ENCODE measurements at places on chromosomes 1 and 21. TPM values are rescaled to one million over a fixed set of nuclear protein-coding genes. Genes with fewer than 3 reads are reported as not detected.
A peak's percentile ranks its signal among the peaks of the same experiment; 100 is the strongest.

The ZSWIM5 gene
- polyA plus RNA-seq = 0.08 TPM

DNA sequence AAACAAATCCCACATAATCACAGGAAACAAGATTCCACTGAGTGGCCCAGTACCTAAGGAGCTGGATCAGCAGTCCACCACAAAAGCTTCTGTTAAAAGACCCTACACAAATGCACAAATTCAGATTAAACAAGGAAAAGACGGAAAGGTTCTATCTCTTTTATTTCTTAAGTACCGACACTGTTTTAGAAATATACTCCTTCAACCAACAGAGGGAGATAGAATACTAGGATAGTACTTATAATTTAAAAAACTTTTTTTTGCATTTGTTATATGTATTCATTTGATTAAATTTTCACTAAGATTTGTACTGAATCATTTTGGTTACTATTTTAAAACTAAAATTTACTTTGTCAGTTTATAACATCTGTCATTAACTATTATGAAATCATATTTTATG, 12.5 kb downstream of the CDC7 start:
- H3K27ac ChIP-seq = no peak overlapping the region
- no peak overlapping the region for H3K4me3 ChIP-seq
- H3K36me3 ChIP-seq = 0 out of 2 replicates have a peak, but pooled peaks cover 4% of the 10 kb centered on the region
- no peaks in the 10 kb centered on the region for H3K27me3 ChIP-seq

DNA sequence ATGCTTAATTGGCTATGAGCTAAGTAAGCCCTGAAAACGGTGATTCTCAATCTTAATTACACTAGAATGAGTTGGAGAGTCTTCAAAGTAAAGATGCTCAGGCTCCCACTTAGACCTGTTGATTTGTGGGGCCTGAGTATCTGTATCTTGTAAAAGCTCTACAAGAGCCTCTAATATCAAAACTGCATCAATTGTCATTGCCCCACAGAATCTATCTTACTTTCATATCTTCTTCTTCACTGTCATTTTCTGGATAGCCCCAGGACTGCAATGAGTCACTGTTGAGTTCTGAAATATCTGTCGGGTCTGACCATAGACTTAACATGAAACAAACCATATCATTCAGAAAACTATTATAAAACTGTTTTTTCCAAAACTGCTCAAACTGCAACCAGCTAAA, 102.8 kb upstream of the SERTAD4 start:
- no peak for DNase-seq
- no peak overlapping the region for H3K4me3 ChIP-seq
- no peaks in the 10 kb centered on the region for H3K27me3 ChIP-seq
- H3K4me1 ChIP-seq = peaks cover 9% of the 10 kb centered on the region
- H3K27ac ChIP-seq = no peak overlapping the region
- H3K36me3 ChIP-seq = no peaks in the 10 kb centered on the region

- DNase-seq = peak; percentile 28
- no peak overlapping the region for H3K4me3 ChIP-seq
- H3K36me3 ChIP-seq = no peaks in the 10 kb centered on the region
- H3K27ac ChIP-seq = no peak overlapping the region
- no peaks in the 10 kb centered on the region for H3K27me3 ChIP-seq
These were observed 13.6 kb downstream of the PPFIA4 start for GRCh38 chr1:203039609-203040512.

- no peaks in the 10 kb centered on the region for H3K27me3 ChIP-seq
- H3K4me3 ChIP-seq = no peak overlapping the region
- no peaks in the 10 kb centered on the region for H3K4me1 ChIP-seq
These were observed 441.0 kb downstream of the PTPRU start for GRCh38 chr1:29677028-29678024.

The FAM72A gene
- polyA plus RNA-seq = 4.3 TPM

The C1QA gene
- not detected for polyA plus RNA-seq

DNA sequence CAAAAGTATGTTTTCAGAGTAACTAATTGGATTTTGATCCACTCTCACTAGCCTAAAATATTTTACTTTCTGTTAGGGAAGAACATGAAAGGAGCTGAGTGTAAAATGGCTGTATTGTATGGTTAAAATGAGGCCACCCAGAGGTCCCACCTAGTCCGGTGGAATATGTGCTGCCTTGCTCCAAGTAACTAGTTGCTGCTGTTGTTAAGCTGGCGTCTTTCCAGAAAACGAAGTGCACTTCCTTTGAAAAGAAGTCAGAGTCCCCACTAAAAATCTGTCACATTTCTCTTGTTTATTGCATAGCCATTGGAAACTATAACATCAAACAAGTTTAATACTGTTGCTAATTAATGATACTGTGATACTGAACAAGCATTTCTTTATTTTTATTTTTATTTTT, 3.2 kb downstream of the SLC25A33 start:
- H3K4me3 ChIP-seq = no peak overlapping the region
- H3K27me3 ChIP-seq = no peaks in the 10 kb centered on the region
- H3K36me3 ChIP-seq = no peaks in the 10 kb centered on the region
- peak; percentile 46 for DNase-seq
- H3K4me1 ChIP-seq = no peaks in the 10 kb centered on the region
- no peak overlapping the region for H3K27ac ChIP-seq

The ATP1A4 gene
- not detected for polyA plus RNA-seq

DNA sequence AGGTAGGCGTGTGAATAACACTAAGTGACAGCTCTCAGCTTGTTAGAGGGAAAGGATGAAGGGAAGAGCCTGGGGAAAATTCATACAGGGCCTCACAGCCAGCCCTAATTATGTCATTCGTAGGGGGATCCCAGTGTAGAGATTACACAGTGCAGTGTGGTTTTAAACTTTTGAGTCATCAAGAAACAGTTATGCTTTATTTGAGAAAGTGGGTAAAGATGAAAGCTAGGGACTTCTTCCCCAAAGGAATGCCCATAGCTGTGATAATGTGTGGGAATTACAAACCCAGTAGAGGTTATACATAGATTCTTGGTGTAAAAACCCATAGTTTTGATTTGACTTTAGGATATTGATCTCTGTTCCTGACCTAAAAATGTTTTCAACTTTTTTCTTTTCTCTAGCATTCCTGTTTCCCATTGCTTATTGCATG, 1.9 kb downstream of the TTF2 start:
- DNase-seq = peak; percentile 76
- H3K27me3 ChIP-seq = no peaks in the 10 kb centered on the region
- H3K4me1 ChIP-seq = peaks cover 8% of the 10 kb centered on the region
- H3K36me3 ChIP-seq = no peaks in the 10 kb centered on the region
- no peak overlapping the region for H3K27ac ChIP-seq
- H3K4me3 ChIP-seq = no peak overlapping the region

The OR2W3 gene
- not detected for polyA plus RNA-seq

The DSCAM gene
- not detected for polyA plus RNA-seq

- H3K27ac ChIP-seq = no peak overlapping the region
- no peaks in the 10 kb centered on the region for H3K27me3 ChIP-seq
- no peaks in the 10 kb centered on the region for H3K4me1 ChIP-seq
- H3K4me3 ChIP-seq = no peak overlapping the region
- H3K36me3 ChIP-seq = peaks cover 4% of the 10 kb centered on the region
These were observed 9.3 kb downstream of the ARL8A start for GRCh38 chr1:202135221-202135721.

The FCRL5 gene
- polyA plus RNA-seq = not detected

GRCh38 chr21:38489729-38490128, 8.5 kb downstream of the ERG start:
- H3K27me3 ChIP-seq = no peaks in the 10 kb centered on the region
- H3K4me1 ChIP-seq = peaks cover 12% of the 10 kb centered on the region
- DNase-seq = no peak
- no peak overlapping the region for H3K4me3 ChIP-seq
- no peaks in the 10 kb centered on the region for H3K36me3 ChIP-seq
- H3K27ac ChIP-seq = no peak overlapping the region

The MLLT11 gene
- 7.3 TPM for polyA plus RNA-seq

GRCh38 chr1:2224170-2224584, 3.9 kb upstream of the SKI start:
- H3K4me1 ChIP-seq = no peaks in the 10 kb centered on the region
- H3K36me3 ChIP-seq = no peaks in the 10 kb centered on the region
- no peak overlapping the region for H3K4me3 ChIP-seq
- DNase-seq = no peak
- H3K27ac ChIP-seq = no peak overlapping the region

GRCh38 chr1:151472856-151473731, 13.8 kb upstream of the POGZ start:
- H3K36me3 ChIP-seq = no peaks in the 10 kb centered on the region
- no peak overlapping the region for H3K27ac ChIP-seq
- H3K27me3 ChIP-seq = no peaks in the 10 kb centered on the region
- DNase-seq = peak; percentile 56
- no peaks in the 10 kb centered on the region for H3K4me1 ChIP-seq

GRCh38 chr1:210937846-210938245, 196.1 kb downstream of the KCNH1 start:
- no peak for DNase-seq
- no peaks in the 10 kb centered on the region for H3K27me3 ChIP-seq
- no peaks in the 10 kb centered on the region for H3K36me3 ChIP-seq
- H3K27ac ChIP-seq = no peak overlapping the region
- no peak overlapping the region for H3K4me3 ChIP-seq

- H3K4me3 ChIP-seq = no peak overlapping the region
- DNase-seq = no peak
- H3K27me3 ChIP-seq = no peaks in the 10 kb centered on the region
These were observed 11.6 kb upstream of the GOLPH3L start for GRCh38 chr1:150708595-150708994.

The EDARADD gene
- 1.3 TPM for polyA plus RNA-seq

DNA sequence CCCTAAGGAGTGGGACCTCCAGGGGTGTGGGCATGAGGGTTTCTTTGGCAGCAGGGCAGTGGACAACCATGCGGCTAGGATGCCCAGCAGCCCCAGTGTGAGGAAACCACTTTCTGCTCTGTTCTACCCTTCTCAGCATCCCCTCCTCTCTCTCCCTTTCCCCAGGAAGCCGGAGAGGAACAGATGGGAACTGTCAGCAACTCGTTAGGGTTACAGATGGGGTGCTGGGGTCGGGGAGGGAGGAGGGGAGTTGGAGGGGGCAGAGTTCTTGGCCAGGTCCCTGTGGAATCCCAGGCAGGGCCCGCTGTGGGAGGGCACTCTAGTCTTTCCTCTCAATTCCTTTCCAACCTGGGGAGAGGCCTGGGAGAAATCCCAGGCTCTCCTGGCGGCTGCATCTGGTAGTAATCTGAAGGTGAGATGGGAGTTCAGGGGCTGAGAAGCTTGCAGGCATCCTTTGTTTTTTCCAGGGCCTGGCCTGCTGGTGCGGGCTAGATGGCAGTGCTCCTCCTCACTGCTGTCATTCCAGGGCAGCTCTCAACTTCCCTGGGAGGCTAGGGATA, 93.9 kb upstream of the CSF3R start:
- DNase-seq = no peak
- H3K4me3 ChIP-seq = no peak overlapping the region
- H3K27me3 ChIP-seq = peaks cover 21% of the 10 kb centered on the region

DNA sequence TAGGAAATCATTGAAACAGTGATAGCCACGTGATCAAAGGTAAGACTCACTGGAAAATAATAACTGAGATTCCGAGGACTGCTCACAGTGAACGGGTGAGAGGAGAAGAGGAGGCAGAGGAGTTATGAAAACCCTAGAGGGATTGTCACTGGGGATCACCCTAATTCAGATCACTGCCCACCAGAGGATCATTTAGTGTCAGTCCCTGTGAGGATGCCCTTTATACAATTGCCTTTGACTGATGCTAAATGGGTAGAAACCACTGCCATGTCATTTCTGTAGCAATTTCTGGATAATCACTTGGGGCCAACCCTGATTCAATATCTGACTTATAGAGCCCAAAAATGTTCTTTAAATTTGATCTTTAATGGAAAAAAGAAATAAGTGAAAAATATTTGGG, 14.1 kb upstream of the VAV3 start:
- no peak for DNase-seq
- no peak overlapping the region for H3K27ac ChIP-seq
- H3K4me1 ChIP-seq = no peaks in the 10 kb centered on the region

GRCh38 chr1:75632350-75632949, 21.5 kb upstream of the SLC44A5 start:
- H3K27me3 ChIP-seq = 0 out of 2 replicates have a peak, but pooled peaks cover 4% of the 10 kb centered on the region
- H3K4me1 ChIP-seq = no peaks in the 10 kb centered on the region
- peak; percentile 56 for DNase-seq
- H3K36me3 ChIP-seq = no peaks in the 10 kb centered on the region
- no peak overlapping the region for H3K27ac ChIP-seq

DNA sequence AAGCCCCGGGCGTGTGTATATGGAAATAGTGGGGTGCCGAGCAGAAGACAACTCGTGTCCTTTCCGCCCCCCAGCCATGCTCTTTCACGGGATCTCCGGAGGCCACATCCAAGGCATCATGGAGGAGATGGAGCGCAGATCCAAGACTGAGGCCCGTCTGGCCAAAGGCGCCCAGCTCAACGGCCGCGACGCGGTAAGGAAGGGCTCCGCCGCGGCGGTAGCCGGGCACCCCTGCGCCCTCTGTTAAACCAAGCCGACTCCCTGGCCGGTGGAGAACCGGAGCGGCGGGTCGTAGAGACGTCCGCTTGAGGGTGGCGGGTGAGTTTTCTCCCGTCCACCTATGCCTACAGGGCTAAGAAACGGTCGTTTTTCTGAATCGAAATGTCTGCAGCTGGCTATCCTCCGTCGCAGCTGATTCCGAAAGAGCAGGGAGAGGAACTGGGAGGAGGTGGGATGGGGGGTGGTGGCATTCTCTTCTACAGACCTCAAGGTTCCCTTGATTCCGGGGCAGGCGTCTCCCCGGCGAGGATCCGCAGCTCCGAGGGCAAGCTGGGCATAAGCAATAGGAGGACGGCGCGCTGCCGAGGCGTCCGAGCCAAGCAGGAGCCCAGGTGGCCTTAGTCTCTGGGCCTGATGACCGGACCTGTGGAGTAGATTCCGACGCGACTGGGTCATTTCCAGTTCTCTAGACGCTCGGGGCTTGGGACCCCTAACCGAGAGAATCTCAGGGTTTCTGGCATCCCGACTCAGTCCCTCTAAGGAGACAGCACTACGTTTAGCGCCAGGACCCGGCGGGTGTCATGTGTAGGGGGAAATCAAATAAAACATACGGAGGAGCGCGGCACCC, 856 bp downstream of the LHX9 start:
- H3K27ac ChIP-seq = no peak overlapping the region
- DNase-seq = peak; percentile 56
- H3K36me3 ChIP-seq = no peaks in the 10 kb centered on the region
- H3K4me1 ChIP-seq = 0 out of 2 replicates have a peak, but pooled peaks cover 4% of the 10 kb centered on the region
- peaks cover 93% of the 10 kb centered on the region for H3K27me3 ChIP-seq
- peak overlapping the region; percentile 41 for H3K4me3 ChIP-seq

DNA sequence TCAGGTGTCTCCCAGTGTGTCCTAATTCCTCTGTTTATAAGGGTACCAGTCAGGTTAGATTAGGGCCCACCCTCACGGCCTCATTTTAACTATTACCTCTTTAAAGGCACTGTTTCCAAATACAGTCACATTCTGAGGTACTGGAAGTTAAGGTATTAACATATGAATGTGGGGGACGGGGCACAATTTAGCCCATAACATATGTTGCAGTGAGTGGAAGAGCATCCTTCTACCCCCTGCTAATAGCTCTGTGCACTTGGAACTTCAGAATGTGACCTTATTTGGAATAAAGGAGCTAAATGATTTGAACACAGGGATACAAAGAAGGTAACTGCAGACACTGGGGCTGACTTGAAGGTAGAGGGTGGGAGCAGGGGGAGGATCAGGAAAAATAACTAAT, 67.3 kb upstream of the ADGRL2 start:
- no peak overlapping the region for H3K27ac ChIP-seq
- no peak for DNase-seq
- H3K27me3 ChIP-seq = no peaks in the 10 kb centered on the region
- no peaks in the 10 kb centered on the region for H3K36me3 ChIP-seq
- no peak overlapping the region for H3K4me3 ChIP-seq
- H3K4me1 ChIP-seq = no peaks in the 10 kb centered on the region

The MSH4 gene
- polyA plus RNA-seq = not detected

All from GM23248 (cell line).